Spinal cord (tissue), 10 donors: ENCODE measurements at places on chromosomes 11 and 22. TPM values are rescaled to one million over a fixed set of nuclear protein-coding genes. Genes with fewer than 3 reads are reported as not detected.

DNA sequence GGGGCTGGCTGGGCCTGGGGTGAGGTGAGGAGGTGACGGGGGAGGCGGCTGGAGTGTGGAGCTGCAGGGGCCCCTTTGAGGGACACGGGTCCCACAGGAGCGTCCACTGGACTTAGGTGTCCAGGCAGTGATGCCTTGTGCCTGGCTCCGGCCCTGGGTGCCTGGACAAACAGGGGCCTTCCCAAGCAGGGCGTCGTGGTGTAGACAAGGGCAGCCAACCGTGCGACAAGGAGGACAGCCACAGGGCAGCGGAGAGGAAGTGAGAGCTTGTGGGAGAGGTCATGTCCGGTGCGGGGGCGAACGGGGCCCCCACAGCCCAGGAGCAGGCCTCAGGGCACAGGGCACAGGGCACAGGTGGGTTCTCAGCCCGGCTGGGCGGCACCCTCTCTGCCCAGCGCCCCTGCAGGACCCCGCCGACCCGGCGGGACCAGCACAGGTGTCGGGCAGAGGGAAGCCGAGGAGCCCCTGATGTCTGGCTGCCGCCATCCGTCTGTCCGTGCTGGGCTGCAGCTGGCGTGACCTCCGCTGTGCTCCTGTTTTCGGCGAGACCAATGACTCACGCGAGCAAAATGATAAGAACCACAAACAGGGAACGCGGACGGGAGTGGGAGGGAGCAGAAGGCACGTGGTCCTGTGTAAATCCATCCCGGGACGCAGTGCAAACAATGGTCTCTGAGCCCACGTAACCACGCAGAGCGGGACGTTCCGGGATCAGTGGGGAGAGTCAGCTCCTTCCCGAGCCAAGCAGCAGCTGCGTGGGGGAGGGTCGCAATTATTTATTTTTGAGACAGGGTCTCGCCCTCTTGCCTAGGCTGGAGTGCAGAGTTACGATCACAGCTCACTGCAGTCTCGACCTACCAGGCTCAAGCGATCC, 49.1 kb upstream of the A4GALT start:
- DNase-seq, result no peak

- peak; percentile 81 for DNase-seq
Observed at GRCh38 chr11:116772443-116773202, at the start of gene BUD13. Gene BUD13 (minus strand): TSS chr11:116772987. CDS start chr11:116772964, 23 bp downstream.

GRCh38 chr11:72974487-72975205, 160.4 kb downstream of the ATG16L2 start:
- no peak for DNase-seq

- no peak for DNase-seq
Observed at GRCh38 chr22:22235558-22235957, 9.0 kb upstream of the VPREB1 start.

The AMOTL1 gene
- 60.6 TPM for total RNA-seq

The HBD gene
- total RNA-seq, result 0.17 TPM

The RASL10A gene
- total RNA-seq, result 2.1 TPM

The RELA gene
- 29.4 TPM for total RNA-seq
